BJ (cell line): ENCODE measurements at places on chromosomes 11 and 22.

GRCh38 chr22:40056559-40056958, 61.8 kb downstream of the FAM83F start:
- no peak for DNase-seq

DNA sequence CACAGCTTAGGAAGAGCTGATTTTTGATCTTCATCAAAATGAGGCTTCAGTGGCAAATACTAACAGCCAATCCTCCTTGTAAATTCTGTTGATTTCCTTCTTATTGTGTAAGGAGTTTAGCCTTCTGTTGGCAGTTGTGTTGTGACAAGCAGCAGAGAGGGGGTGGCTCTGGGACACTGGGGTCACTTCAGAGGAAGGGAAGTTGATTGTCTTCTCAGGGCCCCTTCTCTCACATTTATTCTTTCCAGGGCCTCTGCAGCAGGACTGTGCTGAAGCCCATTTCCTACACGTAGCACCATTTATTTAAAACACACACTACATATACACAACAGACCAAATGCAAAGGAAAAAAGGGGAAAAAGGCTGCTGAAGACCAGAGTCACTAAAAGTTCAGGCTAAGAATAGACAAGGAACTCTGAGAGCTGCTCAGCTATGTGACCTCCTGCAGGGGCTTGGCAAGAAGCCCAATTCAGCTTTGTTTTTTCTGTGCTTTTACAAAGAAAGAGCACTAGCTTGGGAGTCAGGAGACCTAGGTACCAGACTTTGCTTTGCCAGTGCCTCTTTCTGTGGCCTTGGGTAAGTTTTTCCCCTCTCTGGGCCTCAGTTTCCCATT, 28.3 kb upstream of the UPB1 start:
- no peak for DNase-seq

- DNase-seq = no peak
These were observed 44.4 kb upstream of the CLMP start for GRCh38 chr11:123239191-123240150.

- no peak for DNase-seq
These were observed 639 bp downstream of the INCENP start for GRCh38 chr11:62124186-62125113.

GRCh38 chr11:130456286-130456685, 7.8 kb downstream of the ADAMTS15 start:
- no peak for DNase-seq

GRCh38 chr11:12552692-12553091, 121.5 kb upstream of the TEAD1 start:
- peak; percentile 89 for DNase-seq

DNA sequence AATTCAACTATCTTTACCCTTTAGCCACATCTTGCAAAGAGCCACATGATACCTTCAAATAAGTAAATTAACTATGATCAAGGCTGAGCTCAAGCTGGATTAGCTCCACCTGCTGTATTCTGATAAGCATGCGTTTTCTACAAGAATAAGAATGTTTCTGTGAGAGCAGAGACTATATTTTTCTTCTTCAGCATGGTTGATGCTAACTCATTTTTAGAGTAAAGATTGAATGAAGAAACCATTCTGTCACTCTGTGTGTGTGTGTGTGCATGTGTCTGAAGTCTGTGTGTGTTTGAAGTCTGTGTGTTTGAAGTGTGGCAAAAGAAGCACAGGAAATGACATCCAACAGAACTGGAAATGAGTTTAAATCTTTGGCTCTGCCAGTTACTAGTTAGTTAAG, 12.0 kb upstream of the LAYN start:
- no peak for DNase-seq

DNA sequence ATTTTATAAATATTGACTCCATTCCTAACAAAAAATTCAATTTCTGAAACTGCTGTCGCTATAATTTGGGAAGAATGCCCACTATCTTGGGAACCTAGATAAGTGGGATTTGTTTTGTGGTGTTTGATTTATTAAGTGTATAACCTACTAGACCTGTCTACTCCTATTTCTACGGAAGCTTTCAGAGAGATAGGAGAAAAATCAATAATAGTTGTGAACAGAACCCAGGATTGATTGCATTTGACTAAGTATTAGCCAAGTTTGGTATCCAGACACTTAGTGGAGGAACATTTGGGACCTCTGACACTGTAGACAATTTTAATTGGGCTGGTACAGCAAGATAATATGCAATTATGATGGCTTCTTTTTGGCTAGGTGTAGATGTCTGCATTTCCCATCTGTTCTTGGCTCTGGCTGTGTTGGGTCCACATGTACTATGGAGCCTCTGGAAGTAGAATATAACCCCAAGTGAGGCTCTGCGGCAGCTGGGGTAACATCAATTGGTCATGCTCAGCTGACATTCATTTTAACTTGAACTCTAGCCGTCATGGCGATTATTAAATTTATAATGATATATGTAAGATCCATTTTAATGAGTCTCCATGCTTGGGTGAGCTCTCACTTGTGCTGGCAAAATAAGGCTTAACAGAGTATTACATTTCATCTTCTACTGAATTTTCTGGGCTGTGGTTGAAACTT, 111.5 kb upstream of the E2F8 start:
- DNase-seq = no peak

- no peak for DNase-seq
These were observed 53.6 kb upstream of the USP47 start for GRCh38 chr11:11788063-11788710.

DNA sequence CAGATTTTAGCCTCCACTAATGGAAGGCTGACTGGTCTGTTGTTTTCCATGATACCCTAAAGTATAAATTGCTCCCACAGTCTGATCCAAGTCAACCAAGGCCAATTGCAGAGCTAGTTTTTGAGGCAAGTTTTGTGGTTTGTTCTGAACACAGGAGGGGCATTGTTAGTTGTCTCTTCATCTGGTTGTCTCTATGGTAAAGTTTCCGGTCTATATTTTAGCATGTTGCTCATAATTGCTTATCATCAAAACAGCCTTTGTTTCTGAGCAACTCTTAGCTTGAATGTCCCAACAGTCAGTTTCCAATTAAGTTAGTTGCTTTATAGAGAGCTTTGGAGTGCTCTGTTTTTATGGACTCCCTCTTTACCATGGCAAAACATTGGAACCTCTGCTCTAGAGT, 217.6 kb upstream of the CARD18 start:
- no peak for DNase-seq

GRCh38 chr11:87444993-87445392, 407.3 kb downstream of the TMEM135 start:
- peak; percentile 56 for DNase-seq

DNA sequence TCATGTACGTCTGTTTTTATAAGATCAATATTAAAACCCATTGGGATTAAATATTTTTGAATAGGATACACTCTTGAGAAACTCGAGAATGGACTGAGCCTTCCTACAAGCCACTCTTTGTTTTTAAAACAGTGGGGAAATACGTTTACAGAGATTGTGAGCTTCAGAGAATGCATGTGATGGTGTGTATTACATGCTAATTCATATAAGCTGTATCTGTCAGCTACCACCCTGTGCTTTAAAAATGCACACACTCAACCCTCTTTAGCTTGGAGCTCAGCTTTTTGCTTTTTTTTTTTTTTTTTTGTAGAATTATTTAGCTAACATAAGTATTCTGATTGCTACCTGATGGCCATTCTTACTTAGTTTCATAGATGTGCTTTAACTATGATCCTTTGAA, 46.3 kb upstream of the ASPHD2 start:
- DNase-seq = no peak

DNA sequence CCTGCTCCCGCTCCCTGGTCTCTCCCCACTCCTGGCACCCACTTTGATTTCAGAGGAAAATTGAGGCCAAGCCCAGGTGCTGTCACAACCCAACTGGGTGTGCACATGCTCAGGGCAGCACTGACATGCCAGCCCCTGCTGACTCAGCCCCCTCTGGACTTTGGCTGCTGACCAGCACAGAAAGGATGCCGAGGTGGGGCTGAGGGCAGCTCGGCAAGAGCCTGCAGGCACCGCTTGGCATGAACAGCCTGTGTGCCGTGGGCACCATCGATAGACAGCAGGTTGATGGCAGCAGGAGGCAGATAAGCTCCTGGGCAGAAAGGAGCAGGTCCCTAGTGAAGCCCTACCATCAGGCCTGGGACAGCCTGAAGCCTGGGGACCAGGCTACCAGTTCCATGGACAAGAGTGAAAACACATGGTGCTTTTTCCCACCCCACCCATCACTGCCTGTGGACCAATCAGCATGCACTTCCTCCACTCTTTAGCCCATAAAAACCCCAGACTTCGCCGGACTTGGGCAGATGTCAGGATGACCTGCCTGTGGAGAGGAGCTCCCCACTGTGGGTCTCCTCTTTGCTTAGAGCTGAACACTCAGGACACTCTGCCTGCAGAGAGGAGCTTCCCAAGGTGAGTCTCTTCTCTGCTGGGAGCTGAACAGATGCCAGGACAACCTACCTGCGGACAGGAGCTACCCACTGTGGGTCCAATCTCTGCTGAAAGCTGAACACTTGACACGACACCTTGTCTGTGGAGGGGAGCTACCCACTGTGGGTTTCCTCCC, 832.3 kb downstream of the DLG2 start:
- DNase-seq = no peak

GRCh38 chr11:111840143-111840542, 31.2 kb downstream of the ALG9 start:
- DNase-seq = no peak

GRCh38 chr11:35089666-35090065, 49.3 kb upstream of the CD44 start:
- no peak for DNase-seq

- no peak for DNase-seq
These were observed 20.4 kb downstream of the BIRC2 start for GRCh38 chr11:102367364-102367763.

- no peak for DNase-seq
These were observed 11.5 kb downstream of the P2RX3 start for GRCh38 chr11:57349491-57350274.

DNA sequence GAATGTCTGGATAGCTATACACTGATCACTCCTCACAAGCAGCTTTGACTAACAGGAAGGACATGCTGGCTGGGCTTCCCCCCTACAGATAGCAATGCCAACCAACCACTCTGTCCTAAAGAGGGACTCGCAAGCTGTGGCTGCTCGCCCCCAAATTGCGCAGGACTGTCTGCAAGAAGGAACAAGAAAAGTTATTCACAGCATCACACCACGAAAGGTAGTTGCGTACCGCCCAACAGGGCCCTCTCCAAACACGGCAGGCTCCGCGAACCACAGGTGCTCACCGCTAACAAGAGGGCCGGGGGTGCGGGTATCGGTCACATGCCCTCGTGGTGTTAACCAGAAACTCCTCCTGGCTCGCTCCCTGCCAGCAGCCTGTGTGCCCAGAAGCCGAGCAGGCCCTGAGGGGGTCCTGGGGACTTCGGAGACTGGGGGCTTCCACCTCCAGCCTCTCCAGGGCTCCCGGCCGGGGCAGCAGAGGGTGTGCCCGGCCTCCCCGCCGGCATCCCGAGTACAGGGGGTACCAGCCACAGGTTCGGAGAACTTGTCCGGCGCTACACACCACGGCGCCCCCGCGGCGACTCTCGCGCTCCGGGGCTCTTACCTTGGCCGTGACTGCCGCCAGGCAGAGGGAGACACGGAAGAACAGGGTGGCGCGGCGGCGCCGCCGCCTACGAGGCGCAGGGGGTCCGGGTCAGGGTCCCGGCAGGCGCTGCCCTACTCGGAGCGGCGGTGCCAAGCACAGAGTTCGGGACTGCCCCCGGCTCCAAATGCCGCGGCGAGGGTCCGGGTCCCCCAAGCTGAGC, 682 bp downstream of the LARGE1 start:
- no peak for DNase-seq

- DNase-seq = no peak
These were observed 19.7 kb upstream of the RAB38 start for GRCh38 chr11:88194990-88195389.

DNA sequence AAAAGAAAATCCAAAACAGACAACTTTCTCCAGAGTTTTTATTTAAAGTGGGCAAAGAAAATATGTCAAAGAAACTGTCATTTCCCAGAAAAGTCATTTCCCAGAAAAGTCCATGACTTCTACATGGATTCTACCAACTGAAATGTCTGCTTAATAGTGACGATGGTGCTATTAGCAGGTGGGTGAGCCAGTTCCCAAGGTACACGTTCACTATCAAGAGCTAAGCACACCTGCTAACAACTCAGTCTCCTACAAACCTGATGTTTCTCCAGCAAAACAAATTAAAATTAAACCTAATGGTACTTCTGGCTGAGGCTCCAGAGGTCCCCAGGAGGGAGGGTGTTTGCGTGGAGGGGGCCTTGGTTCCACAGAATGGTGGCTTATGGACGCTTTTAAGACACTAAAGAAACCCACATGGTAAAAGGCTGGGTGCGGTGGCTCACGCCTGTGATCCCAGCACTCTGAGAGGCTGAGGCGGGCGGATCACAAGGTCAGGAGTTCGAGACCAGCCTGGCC, 26.8 kb downstream of the POU2AF1 start:
- no peak for DNase-seq

DNA sequence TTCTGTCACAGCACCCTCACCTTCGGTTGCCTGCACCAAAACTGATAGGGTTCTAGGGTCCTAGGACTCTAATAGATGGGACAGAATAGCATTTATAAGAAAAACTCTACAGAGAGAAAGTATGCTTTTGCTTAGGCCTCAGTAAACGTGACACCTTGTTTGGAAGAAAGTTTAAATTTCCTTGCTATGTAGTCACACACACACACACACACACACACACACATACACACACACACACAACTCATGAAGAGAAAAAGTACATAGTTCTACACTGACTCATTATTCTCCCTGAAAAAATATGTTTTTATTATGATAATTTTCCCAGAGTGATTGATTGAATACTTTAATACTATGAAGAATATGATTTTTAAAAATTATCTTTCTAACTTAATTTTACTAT, 220.8 kb upstream of the SNX19 start:
- no peak for DNase-seq

GRCh38 chr11:11420191-11420898, 67.3 kb upstream of the CSNK2A3 start:
- no peak for DNase-seq

- no peak for DNase-seq
These were observed 9.0 kb downstream of the POLR3H start for GRCh38 chr22:41535244-41535643.

GRCh38 chr11:65327021-65327420, 6.6 kb upstream of the DPF2 start:
- DNase-seq = no peak

DNA sequence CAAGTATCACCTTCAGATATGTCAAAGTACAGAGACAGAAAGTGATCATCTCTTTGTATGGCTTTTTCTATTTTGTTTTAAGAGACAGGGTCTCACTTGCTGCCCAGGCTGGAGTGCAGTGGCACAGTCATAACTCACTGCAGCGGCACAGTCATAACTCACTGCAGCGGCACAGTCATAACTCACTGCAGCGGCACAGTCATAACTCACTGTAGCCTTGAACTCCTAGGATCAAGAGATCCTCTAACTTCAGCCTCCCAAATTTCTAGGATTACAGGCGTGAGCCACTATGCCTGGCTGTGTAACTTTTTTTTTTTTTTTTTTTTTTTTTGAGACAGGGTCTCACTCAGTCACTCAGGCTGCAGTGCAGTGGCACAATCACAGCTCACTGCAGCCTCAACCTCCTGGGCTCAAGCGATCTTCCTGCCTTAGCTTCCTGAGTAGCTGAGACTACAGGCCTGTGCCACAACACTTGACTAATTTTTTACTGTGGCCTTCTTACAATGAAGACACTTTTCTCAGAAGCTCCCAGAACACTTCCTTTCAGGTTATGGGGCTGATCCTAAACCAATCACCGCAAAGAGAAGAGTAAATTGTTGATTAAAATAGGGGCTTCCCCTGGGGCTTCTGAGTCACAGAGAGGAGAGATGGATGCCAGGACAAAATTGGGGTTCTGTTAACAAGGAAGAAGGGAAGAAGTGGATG, 9.0 kb upstream of the HIKESHI start:
- DNase-seq = no peak
